ENCODE measurements at places on chromosomes 13 and 19.

DNA sequence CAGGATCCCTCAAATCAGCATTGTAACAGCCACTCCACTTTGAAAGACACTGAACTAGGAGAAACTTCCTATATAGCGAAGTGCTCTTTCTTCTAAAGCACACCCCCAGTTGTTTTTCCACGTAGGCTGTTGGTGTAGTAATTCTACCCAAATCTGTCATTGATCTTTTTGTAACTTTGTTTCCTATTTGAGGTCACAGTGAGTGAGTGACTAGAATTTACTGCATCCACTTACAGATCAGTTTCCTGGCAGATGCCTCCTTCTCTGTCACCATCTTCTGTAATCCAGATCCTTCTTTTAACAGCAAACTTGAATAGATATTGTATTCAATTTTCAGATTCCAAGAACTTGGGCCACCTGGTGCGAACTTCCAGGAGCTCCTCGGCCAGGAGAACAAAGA, 15.3 kb downstream of the ZAR1L start:
- DNase-seq = no peak

GRCh38 chr13:76214001-76214400, 577.9 kb downstream of the LMO7 start:
- no peak for DNase-seq

DNA sequence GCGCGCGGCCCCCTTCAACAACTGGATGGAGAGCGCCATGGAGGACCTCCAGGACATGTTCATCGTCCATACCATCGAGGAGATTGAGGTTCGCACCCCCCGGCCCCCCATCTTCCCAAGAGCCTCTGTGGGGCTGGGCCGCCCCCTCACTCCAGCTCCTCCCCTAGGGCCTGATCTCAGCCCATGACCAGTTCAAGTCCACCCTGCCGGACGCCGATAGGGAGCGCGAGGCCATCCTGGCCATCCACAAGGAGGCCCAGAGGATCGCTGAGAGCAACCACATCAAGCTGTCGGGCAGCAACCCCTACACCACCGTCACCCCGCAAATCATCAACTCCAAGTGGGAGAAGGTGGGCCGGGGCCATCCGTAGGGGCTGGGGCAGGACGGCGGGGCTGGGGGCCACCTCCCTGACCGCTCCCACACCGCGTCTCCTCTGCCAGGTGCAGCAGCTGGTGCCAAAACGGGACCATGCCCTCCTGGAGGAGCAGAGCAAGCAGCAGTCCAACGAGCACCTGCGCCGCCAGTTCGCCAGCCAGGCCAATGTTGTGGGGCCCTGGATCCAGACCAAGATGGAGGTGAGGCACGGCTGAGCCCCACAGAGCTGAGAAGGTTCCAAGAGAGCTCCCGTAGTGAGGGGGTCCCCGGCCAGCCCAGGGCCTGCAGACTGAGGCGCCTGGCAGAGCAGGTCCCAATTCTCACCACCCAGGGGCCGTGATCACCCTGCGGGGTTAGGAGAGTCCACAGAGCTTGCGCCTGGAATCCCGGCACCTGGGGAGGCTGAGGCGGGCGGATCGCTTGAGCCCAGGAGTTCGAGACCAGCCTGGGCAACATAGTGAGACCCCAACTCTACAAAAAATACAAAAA, 20.1 kb downstream of the CAPN12 start:
- no peak for DNase-seq

- no peak for DNase-seq
Measured at GRCh38 chr13:86298725-86299124, 499.5 kb upstream of the SLITRK6 start.

DNA sequence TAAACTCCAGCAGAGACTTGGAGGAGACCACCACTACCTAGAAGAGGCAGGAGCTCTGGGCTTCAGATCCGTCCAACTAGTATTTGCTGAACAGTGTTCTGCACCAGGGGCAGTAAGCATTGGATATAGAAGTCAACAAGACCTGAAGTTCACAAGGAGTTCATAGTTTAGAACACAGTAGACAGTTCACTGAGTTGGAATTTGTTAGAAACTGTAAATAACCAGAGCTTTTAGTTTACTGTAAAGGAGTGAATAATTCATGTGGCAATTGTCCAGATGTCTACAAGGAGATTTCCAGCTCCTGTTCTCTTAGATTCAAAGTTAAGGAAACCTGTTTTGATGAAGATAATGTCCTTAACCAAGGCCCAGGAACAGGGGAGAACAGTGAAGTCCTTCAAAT, 128.9 kb downstream of the COG6 start:
- no peak for DNase-seq

GRCh38 chr13:36190771-36191170, 23.6 kb downstream of the SOHLH2 start:
- no peak for DNase-seq

DNA sequence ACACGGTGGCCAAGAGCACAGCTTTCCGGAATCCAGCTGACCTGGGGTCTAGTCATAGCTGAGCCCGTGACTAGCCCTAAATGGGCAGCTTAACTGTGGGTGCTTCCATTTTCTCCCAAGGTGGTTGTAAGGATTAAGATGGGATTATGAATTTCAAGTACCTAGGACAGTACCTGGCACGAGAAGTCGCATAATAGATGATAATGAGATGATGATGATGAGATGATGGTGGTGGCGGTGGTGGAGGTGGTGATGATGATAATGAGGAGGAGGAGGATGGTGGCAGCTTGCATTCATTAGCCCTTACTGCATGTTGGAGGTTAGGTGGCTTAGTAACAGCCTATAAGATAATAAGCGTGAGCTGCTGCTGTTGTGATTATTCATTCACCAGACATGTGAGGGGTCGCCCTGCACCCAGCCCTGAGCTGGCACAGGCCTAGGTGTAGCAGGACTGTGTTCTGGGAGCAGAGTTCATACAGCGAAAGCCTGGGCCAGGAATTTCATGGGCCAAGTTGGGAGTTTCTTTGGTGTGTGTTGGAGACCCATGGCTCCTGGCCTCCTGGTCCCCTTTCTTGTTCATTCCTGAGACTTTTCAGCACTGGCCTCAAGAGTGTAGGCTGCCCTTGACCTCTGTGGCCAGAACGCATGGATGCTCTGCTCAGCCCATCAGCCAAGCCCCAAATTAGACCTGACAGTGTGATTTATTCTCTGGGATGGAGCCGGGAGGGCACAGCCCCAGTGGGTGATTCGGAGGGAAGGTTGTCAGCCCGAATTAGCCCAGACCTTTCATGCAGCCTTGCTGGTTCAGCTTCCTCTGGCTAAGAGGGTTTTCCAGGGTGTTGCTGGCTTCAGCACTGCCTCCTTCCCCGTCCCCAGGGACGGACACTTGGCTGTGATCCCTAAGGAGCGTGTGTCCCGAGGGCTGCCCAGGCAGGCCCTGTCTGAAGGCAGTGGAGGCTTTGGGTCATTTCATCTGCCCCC, 128.8 kb downstream of the SIPA1L3 start:
- no peak for DNase-seq

- DNase-seq = peak; percentile 75
Measured at GRCh38 chr19:49151267-49152118, 3.7 kb downstream of the HRC start.

DNA sequence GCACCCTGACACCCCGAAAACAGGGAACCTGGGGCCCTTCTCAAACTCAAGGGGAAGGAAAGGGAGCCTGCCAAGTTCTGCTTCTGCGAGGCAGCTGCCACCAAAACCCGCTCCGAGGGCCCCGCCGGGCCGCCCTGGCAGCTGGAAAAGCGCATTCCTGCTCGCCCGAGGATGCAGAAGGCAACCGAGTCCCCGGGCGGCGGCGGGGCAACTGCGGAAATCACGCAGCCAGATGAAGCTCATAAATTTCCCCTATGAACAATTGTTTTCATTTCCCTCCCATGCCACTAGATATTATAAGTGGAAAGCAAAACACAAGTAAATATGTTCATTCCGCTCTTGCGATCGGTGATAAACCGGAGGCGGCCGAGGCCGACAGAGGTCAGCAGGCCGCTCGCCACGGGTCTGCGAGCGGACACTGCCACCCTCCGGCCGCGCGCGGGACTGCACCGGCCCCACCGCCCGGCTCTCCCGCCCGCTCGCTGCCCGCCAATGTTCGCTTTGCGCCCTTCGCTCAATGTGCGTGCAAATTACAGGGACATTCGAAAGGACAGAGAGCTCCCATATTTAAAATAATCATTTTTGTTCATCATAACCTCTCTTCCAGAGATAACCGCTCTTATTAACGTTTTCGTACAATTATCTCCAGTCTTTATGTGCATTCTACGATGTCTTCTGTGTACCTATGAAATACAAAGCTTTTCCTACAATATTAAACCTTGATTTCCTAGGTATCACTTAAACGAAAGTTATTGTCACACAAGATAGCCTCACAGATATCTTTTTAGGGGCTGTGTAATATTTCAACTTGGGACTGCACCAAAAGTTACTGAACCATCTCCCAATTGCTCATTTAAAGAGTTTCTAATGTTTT, 120.8 kb upstream of the ZNF507 start:
- DNase-seq = peak; percentile 70

- no peak for DNase-seq
Measured at GRCh38 chr13:38363219-38363618, 13.6 kb downstream of the UFM1 start.

GRCh38 chr13:114107686-114108081, 24.7 kb downstream of the RASA3 start:
- DNase-seq = peak; percentile 58

- peak; percentile 75 for DNase-seq
Measured at GRCh38 chr19:46746281-46747057, at the start of gene STRN4. Gene STRN4 (minus strand): TSS chr19:46746450. CDS start chr19:46746430, 20 bp downstream.

- DNase-seq = no peak
Measured at GRCh38 chr19:7272856-7273578, 21.2 kb downstream of the INSR start.

GRCh38 chr19:6223461-6224307, 56.1 kb downstream of the MLLT1 start:
- DNase-seq = peak; percentile 26

- no peak for DNase-seq
Measured at GRCh38 chr13:28356561-28357021, 138.3 kb downstream of the FLT1 start.

DNA sequence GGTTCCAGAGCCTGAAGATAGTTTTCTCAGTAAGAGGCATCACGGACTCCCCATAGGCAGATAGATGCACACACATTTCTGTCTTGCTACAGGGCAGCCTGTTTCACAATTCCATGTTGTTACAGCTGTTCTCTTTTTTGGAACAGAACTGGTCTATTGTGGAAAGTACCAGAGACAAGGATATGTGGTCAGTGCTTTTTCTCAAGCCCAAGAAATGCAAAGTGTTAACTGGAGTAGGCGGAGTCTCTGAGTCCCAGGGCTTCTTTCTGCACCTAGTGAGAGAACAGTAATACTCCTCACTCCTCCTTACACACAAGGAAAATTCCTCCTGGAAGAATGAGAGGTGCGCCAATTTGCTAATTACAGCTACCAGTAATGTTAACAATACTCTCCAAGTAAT, 141.6 kb upstream of the ARGLU1 start:
- no peak for DNase-seq

GRCh38 chr19:18869023-18869618, 26.8 kb downstream of the CERS1 start:
- no peak for DNase-seq

GRCh38 chr19:5672708-5673459, 7.4 kb downstream of the MICOS13 start:
- DNase-seq = no peak

GRCh38 chr13:48804821-48805601, 151.3 kb downstream of the CYSLTR2 start:
- no peak for DNase-seq

GRCh38 chr13:44432650-44433049, 59.0 kb downstream of the SERP2 start:
- DNase-seq = no peak

DNA sequence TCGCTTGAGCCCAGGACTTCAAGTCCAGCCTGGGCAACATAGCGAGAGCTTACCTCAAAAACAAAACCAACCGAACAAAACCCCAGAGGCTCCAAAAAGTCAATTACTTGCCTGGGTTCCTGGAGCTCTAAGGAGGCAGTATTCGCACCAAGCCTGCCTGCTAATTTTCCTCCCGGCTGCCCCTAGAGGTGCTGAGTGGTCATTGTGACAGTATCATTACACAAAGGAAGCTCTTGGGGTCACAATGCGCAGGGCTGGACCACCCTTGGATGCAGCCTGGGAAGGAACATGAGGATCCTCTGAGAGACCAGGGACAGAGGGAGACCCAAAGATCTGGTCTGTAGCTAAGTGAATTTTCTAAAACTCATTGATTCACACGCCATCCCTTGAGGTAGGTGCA, 8.5 kb upstream of the PEX11G start:
- DNase-seq = no peak

- no peak for DNase-seq
Measured at GRCh38 chr13:43132257-43132656, 108.9 kb downstream of the DNAJC15 start.

DNA sequence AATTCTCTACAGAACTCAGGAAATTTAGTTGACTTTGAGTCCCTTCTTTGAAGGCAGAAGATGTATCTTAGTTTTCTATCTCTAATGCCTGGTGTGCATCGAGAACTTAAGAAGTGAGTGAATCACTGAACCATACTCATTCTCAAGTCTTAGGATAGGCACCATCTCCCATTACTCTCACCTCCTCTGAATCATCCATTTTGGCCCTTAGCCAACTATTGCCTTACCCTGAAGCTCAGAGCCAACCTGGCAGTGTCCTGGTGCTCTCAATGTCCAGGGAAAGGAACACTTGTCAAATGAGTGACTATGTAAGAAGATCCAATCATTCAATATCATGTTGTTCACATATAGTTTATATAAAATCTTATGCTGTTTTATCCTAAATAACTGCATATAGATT, 146.6 kb downstream of the RGCC start:
- no peak for DNase-seq

DNA sequence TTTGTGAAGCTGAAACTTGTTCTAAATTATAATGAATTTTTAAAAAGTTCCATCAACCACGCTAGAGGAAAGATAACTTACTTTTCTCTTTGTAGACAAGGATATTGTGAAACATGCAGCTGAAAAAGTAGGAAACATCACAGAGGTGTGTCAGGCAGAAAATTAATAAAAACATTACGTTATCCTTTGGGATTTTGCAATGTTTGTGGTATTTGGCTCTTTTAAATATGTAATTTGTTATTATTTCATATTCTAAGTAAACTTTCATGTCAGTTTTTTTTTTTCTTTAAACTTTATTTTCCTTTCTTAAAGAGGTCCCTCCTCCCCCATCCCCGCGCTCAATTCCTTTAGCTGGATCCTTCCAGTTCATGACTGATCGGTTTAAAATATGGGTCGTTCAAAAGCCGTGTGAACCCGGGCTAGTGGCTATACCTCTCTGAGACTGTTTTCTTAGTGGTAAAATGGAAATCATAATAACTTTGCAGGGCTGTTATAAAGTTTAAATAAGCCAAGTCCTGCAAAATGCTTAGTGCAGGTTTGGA, 740 bp upstream of the CCDC61 start:
- no peak for DNase-seq

GRCh38 chr13:101486708-101487437, 34.4 kb downstream of the ITGBL1 start:
- no peak for DNase-seq

DNA sequence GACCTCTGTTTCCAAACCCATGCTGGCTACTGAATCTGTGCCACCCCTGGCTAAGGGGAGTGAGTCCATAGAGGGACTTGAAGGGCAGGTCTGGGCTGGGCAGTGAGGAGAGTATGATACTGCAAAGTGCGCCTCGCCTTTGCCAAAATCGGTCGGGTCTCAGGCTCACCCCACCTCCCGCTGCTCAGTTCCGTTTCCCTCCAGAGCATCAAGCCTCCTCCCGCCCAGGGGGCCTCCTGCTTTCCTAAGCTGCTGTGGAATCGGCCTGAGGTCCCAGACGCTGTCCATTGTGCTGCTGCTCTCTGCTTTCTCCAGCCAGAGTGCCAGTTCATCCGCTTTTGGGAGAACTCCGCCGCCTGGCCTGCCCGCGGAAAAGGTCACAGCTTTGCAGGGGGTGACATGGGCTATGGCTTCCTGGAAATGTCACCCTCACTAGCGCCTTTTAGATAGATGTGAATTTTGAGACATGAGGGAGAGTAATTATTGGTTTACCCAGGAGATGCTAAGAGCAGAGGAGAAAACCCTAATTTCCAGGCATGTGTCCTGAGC, 1418.4 kb downstream of the UQCRFS1 start:
- DNase-seq = peak; percentile 34
